ENCODE measurements at places on chromosomes 1 and 21.

DNA sequence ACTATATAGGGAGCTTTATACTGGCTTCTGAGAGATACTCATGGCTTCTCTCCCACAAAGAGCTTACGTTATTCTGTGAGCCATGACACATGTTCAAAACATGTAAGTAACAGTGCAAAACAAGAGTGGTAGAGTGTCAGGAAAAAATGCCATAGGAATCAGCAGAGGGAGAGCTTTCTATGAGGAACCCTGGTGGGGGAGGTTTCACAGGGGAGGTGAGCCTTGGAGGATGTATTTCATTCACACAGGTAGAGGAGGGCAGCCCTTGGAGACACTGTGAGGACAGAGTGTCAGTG is 72.7 kb upstream of the LYST start:
- DNase-seq = no peak

- DNase-seq = peak; percentile 56
These were observed 220.0 kb downstream of the SETD4 start for GRCh38 chr21:35840197-35840799.

DNA sequence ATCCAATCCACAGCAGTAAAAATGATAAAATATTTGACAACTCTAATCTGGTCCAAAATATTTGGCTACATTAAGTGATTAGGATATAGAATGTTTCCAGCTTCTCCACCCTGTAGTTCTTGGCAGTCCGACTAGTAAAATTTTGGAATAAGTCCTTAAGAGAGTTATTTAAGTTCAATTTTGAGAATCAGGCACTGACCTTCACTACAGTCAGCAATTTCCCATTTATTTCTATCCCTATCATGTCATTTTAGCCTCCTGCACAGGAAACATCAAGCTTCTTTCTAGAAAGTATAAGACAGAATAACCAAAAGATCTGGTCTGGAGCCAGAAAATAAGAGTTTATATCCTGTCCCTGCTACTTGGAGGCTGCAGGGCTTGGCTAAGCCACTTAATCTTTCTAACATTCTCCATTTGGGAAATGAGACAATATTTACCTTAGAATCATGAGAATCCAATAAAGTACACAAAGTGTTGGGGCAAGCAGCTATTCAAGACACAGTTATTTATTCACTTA is 162.2 kb downstream of the DPYD start:
- DNase-seq = no peak

GRCh38 chr1:54984131-54984842 is 3.9 kb downstream of the TMEM61 start:
- no peak for DNase-seq

GRCh38 chr1:211305044-211305443 is 21.6 kb upstream of the TRAF5 start:
- DNase-seq = no peak

DNA sequence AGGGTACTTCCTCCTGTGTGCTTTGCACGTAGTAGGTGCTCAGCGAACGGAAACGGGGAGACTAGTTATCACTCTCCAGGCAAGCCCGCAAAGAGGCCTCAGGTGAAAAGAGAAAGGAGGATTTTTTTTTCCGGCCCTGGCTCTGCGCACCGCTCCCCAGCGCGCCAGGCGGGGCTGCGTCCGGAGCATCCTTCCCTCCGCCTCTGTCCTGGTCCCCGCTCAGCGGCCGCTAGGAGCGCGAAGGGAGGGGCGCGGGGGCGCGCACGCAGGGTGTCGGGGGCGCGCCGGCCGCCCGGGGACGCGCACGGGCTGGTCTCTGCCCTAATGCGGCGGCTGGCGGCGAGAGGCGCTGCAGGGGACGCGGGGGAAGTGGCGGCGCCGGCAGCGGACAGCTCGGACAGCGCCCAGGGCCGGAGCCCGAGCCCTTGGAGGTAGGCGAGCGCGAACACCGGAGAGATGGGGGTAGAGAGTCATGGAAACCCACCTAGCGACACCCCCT is 42.3 kb upstream of the NFASC start:
- DNase-seq = peak; percentile 79

- DNase-seq = no peak
These were observed 188.2 kb upstream of the LYPLAL1 start for GRCh38 chr1:218985424-218985984.

GRCh38 chr1:184532199-184532598 is 145.4 kb downstream of the C1orf21 start:
- DNase-seq = no peak

GRCh38 chr1:33004613-33005012 is 32.1 kb downstream of the AK2 start:
- DNase-seq = no peak

DNA sequence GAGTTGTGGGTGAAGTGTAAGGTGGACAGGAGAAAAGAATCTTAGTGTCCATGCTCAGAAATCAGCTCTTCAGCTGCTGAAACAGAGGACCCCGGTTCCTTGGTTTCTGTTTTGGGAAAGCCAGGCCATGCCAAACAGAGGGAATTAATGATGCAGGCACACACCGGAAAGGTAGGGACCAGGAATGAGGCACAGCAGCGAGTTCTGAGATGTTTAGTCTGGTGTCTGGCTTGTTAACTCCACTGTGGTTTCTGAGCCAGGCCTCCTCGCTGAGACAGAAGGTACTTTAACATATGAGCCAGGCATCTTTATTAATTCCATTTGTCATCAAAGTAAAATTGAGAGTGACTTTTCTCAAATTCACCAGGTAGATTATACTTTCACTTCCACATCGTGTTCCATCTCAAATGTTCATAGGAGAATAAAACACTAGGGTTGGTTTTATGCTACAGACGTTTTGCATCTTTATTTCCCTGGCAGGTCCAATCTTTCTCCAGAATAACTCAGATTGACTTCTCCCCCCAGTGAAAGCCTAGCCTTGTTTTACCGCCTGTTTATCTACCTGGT is 23.5 kb downstream of the LRRC8D start:
- no peak for DNase-seq

GRCh38 chr1:26353976-26354820 is at the start of gene CRYBG2:
CRYBG2 (minus strand) TSS chr1:26354130; CDS start chr1:26346657, 7,473 bp downstream.
- DNase-seq = no peak

Measured in NCI-H187 treated with DMSO at 0.1 percent for 48 hours (cell line).